CD4-positive, alpha-beta T cell treated with Interferon gamma for 1 hour (primary cell): ENCODE measurements at places on chromosomes 4 and X.

GRCh38 chrX:151801980-151802379 lies 67.4 kb downstream of the CNGA2 start:
- DNase-seq: no peak

DNA sequence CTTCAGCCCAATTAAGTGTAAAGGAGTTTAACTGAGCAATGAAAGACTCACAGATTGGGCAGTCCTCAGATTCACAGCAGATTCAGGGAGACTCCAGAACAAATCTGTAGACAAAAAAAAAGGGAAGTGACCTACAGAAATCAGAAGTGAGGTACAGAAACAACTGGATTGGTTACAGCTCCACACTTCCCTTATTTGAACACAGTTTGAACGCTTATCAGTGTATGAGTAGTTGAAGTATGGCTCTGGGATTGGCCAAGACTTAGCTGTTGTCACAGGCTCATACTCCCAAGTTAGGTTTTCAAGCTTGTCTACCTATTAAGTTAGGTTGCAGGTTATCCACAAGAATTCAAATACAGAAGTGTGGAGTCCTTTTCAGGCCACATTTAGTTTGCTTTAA lies 112.4 kb upstream of the ELOVL6 start:
- DNase-seq: no peak

DNA sequence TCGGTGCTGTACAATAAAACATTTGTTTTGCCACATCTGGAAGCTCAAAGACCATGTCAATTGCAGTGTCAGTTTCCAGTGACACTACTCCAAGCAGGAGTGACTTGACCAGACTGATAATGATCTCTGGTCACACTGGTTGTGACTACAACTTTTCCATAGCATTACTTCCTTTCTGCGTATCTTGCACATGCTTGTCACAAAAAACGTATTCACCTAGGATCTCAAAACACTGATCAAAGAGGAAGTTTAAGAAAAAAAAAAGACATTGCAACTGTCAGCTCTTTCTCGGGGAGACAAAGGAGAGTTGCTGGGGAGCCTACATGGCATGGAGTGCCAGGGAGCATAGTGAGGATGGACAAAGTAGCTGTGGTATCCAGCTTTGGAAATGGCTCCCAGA lies 60.6 kb downstream of the OPHN1 start:
- no peak for DNase-seq

GRCh38 chr4:81498551-81499099 lies 26.9 kb upstream of the RASGEF1B start:
- DNase-seq: no peak

- DNase-seq: no peak
These were observed 4.1 kb upstream of the UGT2B7 start for GRCh38 chr4:69092190-69092589.

DNA sequence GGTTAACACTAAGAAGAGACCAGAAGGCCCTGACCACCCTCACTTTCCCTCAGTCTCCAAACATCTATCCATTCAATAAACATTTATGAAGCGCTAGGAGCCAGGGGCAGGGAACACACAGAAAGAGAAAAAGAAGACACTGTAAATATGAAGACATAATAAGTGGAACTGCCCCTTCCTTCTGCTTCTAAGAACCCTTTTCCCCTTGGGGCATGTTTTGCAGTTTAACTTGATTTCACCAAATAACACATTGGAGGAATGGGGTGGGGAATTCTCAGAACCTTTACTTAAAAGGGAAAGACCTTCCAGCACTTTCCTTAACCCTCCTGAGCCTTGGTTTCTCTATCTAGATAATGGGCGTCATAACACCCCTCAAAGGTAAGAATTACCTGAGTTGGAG lies 42.3 kb downstream of the RBM47 start:
- no peak for DNase-seq

DNA sequence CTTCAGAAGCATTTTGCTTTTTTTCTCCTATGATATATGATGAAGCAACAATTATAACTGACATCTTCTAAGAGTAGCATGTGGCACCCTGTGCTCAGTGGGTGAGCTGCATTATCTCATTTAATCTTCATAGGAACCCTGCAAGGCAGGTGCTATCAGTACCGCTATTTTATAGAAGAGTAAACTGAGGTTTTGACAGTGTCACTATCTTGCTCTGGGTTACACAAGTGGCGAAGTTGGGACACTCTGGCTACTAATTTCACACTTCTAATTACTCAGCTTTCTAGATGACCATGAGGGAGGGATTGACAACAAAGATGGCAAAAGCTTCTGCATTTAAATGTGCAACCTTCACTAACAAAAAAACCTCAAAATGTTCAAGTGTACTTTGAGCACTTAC lies 76.9 kb upstream of the CAMK2D start:
- DNase-seq: no peak

DNA sequence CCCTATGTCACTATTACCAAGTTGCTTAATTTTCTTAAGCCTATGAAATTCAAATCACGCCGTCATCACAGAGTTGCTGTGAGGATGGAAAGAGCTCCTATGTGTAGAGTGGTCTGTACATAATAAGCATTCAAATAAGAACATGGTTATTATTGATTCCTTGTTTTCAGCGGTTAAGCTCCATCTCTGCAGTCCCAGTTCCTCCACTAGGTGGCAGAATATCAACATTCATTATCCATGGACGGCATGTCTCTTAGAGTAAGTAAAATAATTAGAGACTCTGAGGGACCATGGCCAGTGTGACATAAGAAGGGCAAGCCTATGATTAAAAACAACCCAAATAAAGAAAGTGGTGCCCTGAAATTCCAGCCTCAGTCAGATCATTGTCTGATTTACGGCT lies 132.5 kb upstream of the NHS start:
- no peak for DNase-seq

DNA sequence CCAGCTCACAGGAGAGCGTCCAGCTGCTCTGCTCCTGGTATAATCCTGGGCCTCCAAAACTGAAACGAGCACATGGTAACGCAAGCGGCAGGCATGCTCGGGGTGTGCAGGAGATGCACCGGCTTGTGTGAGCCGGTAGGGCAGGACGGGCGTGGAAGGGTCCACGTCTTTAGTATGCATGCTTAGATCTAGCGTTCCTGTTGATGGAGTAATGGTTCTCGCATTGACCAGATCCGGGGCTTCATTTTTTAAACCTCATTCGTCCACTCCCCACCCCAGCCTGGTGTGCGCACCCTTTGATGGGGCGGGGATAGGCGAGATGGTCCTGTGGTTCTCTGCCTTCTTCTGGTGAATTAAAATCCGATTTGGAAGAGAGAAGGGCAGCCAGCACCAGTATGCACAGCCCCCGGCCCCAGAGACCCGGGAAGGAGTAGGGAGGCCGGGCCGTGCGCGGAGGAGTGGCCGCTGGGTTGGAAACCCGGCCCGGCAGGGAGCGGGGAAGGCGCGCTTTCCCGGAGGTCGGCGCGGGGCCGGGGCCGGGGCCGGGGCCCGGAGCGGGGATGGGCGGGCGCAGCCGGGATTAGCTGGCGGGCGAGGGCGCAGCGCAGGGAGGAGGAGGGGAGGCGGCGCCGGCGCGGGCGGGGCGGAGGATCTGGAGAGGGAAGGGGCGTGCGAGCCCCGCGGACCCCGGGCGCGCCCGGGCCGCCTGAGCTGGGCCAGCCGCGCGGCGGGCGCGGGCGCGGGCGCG lies 39.9 kb downstream of the FAM149A start:
- DNase-seq: no peak

DNA sequence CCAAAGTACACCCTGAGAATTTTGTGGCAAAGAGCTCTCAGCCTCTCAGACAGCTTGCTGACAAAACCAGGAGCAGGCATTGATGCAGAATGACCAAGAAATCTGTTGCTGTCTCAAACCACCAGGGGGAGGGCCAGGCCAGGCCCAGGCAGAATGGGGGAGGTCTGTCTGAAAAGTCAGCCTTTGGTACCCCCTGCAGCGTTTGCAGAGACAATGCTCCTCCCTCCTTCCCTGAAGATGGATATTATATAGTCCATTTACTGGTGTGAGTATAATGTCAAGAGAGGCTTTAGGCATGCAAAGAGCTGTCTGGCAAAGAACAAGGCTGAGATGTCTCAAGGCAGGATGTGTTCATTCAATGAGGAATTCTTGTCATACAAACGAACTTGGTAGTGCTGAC lies 52.9 kb upstream of the TRPC5OS start:
- DNase-seq: no peak

- no peak for DNase-seq
These were observed 519.1 kb downstream of the IQCM start for GRCh38 chr4:149296503-149296902.

DNA sequence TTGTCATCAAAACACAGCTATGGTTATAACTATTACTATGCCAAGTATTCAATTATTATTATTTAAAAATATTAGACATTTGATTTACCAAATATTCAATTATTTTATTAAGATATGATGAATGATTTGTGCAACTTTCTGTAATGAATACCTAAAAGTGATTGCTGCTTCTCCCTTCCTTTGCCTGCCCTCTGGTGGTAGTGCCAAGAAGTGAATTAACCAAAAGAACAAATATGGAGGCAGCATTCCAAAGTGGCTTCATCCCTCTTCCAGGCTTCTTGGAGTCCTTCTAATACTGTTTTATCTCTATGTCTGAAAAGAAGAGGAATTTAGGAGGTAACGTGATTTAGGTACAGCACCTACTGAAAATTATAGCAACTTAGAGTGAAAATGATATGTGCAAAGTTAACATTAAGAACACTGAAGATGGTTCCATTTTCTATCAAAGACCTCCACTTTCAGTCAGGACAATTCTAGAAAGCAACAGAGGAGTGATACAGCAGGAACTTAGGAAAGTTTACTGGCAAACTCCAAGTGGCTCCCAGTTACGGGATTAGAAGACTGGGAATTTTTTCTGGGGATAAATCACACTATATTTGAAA lies 43.0 kb downstream of the ENPEP start:
- DNase-seq: no peak

- no peak for DNase-seq
These were observed 128.6 kb downstream of the ARHGAP6 start for GRCh38 chrX:11537141-11537540.

- no peak for DNase-seq
These were observed 79.2 kb downstream of the ZNF827 start for GRCh38 chr4:145859426-145859825.

GRCh38 chrX:71056867-71057266 lies 11.3 kb downstream of the SNX12 start:
- DNase-seq: no peak

- DNase-seq: no peak
These were observed 286.7 kb downstream of the CPXCR1 start for GRCh38 chrX:89033723-89034122.

GRCh38 chr4:38242101-38242500 lies 281.9 kb downstream of the PTTG2 start:
- no peak for DNase-seq

- no peak for DNase-seq
These were observed 77.8 kb downstream of the GALNTL6 start for GRCh38 chr4:171891038-171891437.

DNA sequence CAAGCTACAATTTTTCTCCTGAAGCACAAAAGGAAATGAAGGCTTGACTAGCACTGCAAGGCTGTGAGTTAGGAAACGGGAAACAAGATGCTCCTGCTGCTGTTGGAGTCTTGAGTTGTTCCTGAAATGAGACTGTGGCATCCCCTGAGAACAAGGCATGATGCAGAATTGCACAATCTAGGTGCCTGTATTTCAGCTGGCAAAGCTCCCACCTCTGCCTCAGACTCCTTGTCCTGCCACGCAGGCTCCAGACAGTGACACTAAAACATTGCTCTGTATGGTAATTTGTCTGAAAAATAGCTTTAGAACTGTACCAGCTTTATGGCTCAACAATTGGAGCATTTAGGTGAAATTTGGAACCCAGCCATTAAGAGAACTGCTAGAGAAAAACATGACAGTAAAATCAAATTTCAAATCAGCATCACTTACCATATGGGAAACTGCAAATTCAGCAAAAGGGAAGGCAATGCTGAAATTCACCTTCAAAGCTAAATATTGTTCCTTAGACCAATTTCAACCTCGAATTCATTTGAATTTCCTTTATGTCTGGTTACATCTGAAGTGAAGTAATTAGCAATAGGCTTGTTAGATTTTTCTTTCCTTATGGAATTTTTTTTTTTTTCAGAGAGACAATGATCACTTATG lies 103.4 kb downstream of the MFAP3L start:
- DNase-seq: no peak

GRCh38 chr4:133402616-133403015 lies 253.5 kb downstream of the PCDH10 start:
- no peak for DNase-seq

- DNase-seq: no peak
These were observed 3.5 kb downstream of the ASMTL start for GRCh38 chrX:1449036-1449822.
